ENCODE measurements at places on chromosomes 16 and 17.

- no peak for DNase-seq
These were observed 3.0 kb downstream of the ELAC2 start for GRCh38 chr17:13014801-13015200.

GRCh38 chr16:11168386-11169051 is 87.5 kb downstream of the SOCS1 start:
- DNase-seq, result no peak

GRCh38 chr16:19138601-19139000 is 24.8 kb downstream of the ITPRIPL2 start:
- DNase-seq, result no peak

DNA sequence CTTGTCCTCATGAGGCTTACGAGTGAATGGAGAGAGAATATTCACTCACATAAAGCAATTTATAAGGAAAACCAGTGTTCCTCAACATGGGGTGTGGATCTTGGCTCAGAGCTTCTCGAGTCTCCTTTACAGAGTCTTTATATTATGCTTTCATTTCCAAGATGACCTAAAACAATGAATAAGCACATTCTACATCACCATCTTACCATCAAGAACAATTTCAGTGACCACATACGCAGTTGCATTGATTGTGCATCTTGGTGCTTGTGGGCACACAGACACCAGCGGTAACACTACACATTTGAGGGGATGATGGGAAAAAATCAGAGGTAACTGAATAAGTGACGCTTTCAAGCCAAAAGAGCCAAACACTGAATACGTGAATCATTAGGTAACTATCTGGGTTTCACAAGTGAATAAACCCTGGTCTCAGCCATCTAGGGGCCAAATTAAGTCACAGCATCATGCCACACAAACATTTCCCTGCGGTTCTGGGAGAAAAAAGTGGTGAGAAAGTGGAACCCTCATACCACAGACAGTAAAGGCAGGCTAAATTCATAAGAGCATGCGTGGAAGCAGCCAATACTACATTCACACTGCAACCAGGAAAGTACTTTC is 9.4 kb downstream of the CWC25 start:
- peak; percentile 39 for DNase-seq

GRCh38 chr16:68427649-68428303 is 20.5 kb downstream of the SMPD3 start:
- DNase-seq, result no peak

GRCh38 chr17:61380836-61381525 is 18.7 kb upstream of the TBX2 start:
- DNase-seq, result no peak

DNA sequence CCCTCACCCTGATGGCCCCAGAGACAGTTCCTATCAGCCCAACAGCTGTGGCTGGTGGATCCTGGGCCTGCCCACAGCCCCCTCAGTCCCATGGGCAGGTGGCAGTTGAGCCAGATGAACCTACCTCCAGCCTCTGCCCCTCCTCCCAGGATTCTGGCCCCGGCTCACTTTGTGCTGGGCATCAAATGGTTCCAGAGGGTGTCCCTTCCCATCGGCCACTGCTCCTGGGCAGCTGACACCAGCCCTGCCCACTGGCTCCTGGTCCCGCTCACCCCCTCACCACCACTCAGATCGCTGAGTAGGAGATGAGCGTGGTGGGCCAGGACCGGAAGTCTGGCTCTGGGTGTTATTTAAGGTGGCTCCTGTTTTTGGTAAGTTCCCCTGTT is 2.0 kb downstream of the TTYH2 start:
- no peak for DNase-seq

- DNase-seq, result no peak
These were observed 14.9 kb upstream of the FASN start for GRCh38 chr17:82112914-82113311.

DNA sequence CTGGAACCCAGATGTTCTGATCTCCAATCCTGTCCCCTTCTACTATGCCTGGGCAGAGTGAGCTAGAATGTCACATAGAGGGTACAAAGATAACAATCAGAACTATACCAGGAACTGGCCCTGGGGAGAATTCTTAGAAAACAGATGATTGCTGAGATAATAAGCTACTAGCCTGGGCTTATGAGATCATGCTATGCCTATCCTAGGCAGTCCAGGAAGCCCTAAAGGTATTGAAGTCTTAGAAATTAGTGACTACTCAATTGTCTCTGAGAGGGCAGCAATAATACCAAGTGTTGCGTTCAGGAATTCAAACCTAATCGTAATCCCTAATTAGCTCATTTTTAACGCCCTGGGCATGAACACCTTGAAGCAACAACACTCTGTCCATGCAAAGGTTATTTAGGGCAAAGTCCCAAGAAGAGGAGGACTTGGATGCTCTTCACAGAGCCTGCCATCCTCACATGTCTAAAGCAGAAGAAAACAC is 77.1 kb downstream of the MMD start:
- DNase-seq, result peak; percentile 81

- peak; percentile 94 for DNase-seq
These were observed 79.3 kb downstream of the VMP1 start for GRCh38 chr17:59786536-59787319.

DNA sequence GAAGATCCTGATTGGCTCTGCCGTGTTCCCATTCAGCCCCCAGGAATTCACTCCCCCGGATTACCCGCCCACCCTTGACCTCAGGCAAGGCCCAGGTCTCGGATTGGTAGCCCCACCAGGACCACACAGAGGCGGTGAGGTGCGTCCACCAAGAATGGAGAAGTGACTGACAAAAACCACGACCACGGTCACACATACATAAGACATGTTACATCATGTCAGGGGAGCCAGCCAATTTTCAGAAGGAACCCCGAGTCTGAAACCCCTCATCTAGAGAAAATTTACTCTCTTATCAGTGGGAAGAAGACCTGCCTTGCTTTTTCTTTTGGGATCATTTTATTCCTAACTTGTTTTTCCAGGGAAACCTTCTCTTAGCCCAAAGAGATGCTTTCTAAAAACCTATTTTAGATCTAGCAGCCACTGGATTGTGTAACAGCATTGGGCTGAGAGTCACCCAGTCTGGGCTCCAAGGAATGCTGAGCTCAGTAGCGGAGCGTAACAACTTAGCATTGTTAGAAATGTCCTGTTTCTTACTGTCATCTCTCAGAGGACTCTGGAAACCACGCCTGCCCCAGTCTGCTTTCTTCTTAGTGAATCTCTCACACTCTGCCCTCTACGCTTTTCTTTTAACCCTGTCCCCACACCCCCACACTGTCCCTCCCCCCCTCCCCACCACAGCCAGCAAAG is 164.1 kb downstream of the CMIP start:
- DNase-seq, result no peak

DNA sequence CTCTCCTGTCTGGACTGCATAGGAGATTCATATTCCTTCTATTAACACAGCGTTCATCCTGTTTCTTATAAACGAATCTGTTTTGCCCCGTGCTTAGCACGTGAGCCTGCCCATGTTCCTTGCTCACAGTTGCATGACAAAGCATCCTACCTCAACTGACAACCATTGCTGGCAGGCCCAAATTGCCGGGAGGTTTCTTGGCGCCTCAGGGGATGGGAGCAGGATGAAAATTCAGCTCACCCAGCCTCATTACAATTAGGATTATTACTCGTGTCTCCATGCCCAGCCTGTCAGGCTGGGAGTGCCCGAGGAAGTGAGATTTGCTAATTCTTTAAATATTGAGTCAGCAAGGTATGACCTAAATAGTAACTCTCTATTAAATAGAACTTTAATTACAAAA is 36.7 kb upstream of the HELZ start:
- no peak for DNase-seq

DNA sequence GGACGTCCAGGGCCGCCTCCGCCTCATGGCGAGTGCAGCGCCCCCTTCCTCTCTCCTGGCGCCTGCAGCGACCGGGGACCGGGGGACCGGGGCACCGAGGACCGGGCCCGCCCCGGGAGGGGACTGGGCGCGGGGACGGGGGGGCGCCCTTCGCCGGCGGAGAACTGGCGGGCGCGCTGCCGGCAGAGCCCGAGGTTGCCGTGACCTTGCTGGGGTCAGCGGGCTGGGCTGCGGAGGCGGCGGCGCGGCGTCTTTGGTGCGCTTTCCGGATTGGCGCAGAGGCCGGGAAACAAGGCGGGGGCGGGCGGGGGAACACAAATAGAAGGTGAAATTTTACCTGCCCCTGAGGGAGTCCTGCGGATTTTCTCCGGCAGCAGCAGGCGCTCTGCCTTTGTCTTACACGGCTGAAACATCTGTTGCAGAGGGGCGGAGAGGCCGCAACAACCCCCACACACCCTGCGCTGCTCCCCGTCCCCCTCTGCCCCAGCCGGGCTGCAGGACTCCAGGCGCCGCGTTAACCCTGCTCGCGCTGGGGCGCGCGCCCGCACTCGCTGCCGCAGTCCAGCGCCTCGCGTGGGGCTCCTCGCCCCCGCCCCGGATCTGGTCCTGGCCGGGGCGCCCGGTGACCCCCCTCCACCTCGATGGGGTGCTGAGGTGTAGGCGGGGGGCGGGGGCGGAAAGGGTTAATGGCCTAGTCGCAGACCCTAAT is 53.5 kb downstream of the SREBF1 start:
- DNase-seq, result peak; percentile 70

- DNase-seq, result no peak
These were observed 62.9 kb downstream of the ADCY9 start for GRCh38 chr16:4053301-4053845.

DNA sequence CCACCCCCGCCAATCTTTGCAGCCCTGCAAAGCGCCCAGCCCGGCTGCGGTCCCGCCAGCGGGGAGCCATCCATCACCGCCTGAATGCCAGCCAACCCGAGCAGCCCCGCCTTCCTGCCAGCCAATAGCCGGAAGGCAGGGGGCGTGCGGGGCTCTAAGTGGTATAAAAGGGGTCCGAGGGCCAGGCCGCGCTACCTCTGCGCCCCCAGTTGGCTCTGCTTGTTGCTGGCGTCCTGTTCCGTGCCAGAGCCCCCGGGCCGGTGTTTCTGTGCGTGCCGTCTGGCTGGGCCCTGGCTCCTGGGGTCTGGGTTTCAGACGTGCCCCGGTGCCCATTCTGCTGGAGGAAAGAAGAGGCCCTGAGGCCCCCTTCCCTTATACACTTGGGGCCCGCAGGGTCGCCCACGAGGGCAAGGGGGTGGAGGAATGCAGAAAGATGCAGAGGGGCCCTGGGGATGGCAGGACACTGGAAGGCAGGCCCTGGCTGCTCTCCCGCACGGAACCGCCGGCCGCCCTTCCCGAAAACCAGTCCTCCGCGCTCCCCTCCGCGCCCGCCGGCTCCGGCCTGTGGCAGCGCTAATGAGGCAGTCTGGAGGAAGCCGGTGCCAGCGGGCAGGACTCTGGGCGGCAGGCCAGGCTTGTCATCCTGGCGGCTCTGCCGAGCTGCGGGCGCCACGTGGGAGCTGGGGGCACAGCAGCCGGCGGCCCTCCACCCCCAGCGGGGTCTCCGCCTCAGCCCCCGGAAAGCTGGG is 14.0 kb downstream of the COPZ2 start:
- DNase-seq, result peak; percentile 50

- no peak for DNase-seq
These were observed 415.4 kb downstream of the SLC39A11 start for GRCh38 chr17:72677108-72677507.

DNA sequence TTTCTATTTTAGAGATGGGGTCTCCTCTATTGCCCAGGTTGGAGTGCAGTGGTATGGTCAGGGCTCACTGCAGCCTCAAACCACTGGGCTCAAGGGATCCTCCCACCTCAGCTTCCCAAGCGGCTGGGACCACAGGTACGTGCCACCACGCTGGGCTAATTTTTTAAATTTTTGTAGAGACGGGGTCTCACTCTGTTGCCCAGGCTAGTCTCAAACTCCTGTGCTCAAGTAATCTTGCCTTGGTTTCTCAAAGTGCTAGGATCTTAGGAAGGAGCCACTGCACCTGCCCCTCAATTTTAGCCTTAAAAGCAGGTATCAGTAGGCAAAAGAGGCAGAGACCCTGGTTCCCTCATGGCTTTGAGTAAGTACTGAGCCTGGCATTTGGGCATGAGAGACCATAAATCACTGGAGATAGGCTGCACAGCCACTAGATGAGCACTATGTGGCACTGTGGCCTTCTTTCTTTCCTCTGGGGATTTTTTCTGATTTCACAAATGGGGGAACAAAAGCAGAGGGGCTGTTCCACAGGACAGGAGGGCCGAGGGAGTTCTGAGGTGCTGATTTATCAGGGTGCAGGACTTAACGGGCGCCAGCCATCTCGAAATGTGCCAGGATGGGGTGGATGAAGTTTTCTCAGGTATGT is 82.2 kb downstream of the PLXDC1 start:
- peak; percentile 41 for DNase-seq

DNA sequence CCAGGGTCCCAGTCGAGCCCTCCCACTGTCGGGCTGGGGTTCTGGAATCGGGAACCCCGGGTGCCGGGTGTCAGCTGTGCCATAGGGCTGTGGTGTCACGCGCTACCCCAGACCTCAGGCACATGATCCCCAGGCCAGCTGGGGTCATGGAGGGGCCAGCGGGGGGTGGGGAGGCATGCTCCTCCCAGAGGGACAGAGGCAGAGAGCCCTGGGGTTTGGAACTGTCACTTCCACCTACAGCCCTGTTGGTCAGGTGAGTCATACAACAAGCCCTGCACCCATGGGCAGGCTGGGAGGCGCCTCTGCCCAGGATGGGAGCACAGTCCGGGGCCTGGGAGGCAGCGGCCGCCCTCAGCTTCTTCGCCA is 63.0 kb downstream of the BAIAP2 start:
- DNase-seq, result no peak

GRCh38 chr17:79023886-79024771 is at the start of gene C1QTNF1:
Gene C1QTNF1, plus strand, starts transcription at chr17:79024169. Its CDS starts 19,800 bp downstream, at chr17:79043969.
- peak; percentile 33 for DNase-seq

DNA sequence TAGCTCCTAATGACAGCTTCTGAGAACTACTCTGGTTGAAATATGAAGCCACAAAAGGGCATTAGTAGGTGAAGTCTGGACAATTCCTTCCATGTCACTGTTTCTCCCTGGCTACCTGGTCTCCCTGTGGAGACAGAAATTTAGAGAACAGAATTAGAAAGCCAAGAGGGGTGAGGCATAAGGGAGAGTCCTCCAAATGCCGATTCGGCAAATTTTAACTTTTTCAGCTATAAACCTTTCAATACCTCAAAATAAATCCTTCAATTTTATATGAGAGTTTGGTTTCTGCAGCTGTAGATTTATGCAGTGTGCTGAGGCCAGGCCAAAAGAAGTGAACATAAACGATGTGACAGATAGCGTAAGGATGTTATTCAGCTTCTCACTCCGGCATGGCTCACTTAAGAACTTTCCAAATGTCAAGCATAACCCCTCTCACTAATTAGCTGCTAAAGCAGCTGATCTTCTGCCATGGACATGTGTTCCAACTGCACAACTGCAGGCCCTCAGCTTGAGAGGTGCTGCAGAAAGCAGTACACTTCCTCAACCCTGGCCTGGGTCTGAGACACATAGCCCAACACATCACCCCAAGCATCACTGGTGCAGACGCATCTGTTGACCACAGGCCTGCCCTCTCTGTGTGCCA is 247.9 kb upstream of the SOX9 start:
- no peak for DNase-seq

GRCh38 chr16:12545297-12545610 is 258.4 kb downstream of the CPPED1 start:
- no peak for DNase-seq

Measured in CD4-positive, alpha-beta T cell treated with Interferon alpha-2 for 1 hour (primary cell).